ENCODE measurements at places on chromosomes 3 and 15. TPM values are rescaled to one million over a fixed set of nuclear protein-coding genes. Genes with fewer than 3 reads are reported as not detected.

DNA sequence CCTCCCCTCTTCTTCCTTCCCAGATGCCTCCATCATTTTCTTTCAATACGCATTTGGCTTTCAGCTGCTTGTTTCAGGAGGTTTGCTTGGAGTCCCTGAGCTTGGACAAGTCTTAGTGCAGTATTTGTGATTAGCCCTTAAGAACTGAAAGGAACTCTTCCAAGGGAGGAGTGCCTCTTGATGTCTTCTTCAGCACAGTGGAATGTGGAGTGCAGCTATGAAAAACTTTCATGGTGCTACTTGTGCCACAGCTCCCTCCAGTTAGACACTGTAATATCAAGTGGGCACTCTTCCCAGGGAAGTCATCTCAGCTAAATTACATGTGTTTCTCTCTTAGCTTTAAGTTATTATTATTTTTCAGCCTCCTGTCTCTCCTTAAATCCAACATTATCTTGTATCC is 173.1 kb downstream of the NECTIN3 start:
- DNase-seq, result no peak

- no peak for DNase-seq
These were observed 20.7 kb downstream of the PPP1R2 start for GRCh38 chr3:195522254-195523023.

The NGLY1 gene
- total RNA-seq, result 32.9 TPM

DNA sequence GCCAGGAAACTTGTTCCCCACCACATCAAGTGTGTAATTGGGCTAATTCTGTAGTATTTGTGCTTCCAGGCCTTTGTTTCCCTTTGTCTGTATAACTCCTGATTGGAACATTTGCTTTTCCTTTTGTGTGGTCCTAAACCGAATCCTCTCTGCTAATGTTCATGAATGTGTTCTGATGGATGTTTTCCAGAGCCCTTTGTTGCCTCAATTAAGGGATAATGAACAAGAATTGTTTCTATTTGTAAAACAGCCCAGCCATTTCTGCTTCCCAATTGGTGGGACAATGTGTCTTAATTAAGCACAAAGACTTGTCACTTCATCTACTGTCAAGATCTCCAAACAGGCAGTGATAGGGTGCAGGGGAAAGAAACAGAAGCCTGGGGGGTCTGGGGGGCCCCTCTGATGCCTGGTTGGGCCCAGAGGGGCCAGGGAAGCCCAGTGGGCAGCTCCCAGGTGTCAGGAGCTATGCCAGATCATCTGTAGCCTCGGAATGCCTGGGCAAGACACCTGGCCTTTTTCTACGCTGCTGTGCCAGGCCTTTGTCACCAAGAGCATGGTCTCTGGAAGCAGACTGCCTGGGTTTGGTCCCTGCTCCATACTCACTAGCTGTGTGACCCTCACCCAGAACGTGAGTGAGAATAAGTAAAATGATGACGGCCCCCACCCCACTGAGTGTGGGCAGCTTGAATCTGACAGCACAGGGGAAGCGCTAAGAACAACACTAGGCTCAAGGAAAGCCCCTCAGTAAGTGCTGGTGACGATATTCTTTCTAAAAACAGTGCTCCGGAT is 116.6 kb upstream of the PRR20G start:
- DNase-seq, result no peak

- DNase-seq, result no peak
These were observed 40.9 kb downstream of the ACAP2 start for GRCh38 chr3:195401943-195402342.

GRCh38 chr3:175421902-175422301 is 562.8 kb downstream of the NAALADL2 start:
- no peak for DNase-seq

- DNase-seq, result no peak
These were observed 81.8 kb downstream of the TP63 start for GRCh38 chr3:189712906-189713483.

The FSD2 gene
- total RNA-seq, result not detected

DNA sequence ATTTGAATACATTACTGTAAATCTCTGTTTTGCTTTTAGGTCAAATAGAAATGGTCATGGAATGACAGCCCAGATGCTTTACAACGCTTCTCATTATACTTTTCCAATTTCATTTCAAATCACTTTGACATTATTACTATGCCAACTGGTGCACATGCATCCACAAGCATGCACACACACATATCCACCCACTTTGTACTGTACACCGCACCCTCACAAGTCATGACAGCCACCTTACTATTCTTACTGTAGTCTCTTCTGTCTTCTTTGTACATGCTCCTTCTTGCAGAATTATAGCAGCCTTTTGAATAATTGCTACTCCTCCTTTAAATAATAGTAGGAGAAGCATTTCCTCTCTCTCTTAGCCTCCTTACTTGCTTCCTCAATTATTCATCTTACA is 1361.4 kb downstream of the ROBO1 start:
- DNase-seq, result no peak

DNA sequence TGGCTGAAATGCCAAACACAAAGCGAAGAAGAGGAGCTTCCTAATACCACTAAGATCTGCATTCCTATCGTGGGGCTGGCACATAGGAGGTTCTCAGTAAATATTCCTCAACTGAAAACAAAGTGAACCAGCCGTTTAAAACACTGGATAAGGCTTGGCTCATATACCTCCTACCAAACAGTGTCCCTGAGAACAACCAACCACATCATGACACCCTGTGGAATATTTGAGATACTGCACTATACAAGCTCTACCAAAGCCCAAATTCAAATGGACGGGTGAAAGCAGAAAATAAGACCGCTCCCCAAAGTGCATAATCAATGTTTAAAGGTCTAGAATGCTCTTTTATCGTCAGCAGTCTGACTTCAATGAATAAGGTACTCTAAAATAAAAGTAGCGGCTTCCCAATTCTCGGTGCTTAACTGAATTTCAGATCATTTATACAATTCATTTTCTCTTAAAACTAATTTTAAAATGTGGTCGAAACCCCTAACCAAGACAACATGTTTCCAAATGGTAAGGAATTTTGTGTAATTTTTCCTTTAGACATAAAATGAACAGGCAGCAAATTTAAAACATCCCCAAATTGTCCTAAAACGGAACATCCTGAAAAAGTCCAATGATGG is 425.8 kb downstream of the ERC2 start:
- DNase-seq, result no peak

- DNase-seq, result no peak
These were observed 124.9 kb upstream of the STRIT1 start for GRCh38 chr3:155418407-155418806.

The ZBED2 gene
- total RNA-seq, result not detected

DNA sequence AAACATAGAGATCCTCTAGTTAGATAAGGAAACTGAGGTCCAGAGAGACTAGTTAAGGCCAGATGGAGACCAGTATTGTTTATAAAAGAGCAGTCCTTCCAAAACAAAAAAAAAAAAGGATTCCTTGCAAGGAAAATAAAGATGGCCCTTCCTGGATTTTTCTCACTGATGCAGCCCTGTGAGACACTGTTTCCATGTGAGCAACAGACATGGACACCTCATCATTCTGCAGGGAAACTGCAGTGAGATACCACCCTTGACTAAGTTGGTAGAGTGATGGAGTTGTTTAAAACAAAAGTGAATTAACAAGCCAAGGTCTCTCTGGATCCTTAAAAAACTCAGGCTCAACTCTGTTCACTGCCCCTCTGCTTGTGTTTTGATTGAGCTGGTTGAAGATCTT is 65.6 kb upstream of the MYZAP start:
- DNase-seq, result no peak

The HGD gene
- total RNA-seq, result 112 TPM

DNA sequence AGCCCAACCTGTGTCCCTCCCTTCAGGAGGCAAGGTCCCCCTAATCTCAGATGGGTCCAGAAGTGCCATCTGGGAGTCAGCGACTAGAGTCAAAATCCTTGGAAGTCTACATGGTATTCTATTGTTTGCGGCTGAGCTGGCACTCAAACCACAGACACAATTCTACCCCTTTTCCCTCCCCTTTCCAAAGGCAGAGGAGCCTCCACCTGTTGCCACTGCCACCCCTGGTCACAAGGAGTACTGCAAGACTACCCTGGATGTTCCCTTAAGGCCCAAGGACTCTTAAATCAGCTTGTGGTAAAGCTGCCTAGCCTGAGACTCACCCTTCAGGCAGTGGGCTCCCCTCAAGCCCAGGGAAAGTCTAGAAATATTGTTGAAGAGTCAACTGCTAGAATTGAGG is 4.3 kb upstream of the OR5H6 start:
- no peak for DNase-seq

GRCh38 chr3:176916777-176917176 is 280.5 kb downstream of the TBL1XR1 start:
- no peak for DNase-seq

DNA sequence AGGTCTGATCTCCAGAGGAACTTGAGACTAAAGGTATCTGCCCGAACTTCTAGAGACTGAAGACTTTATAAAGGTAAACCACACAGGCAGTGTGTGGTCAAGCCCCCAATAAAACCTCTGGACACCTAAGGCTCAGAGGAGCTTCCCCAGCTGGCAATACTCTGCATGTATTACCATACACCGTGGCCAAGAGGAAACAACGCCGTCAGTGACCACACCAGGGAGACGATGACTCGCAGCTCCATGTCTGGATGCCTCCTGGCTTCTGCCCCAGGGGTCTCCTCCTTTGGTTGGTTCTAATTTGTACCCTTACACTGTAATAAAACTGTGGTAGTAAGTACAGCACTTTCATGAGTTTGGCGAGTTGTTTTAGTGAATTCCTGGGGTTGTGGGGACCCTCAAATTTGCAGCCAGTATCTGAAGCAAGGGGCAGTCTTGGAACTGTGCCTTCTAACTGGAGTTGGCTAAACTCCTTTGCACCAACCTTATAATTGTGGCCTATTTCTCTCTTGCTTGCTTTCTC is 32.1 kb upstream of the BCL2L10 start:
- DNase-seq, result no peak

The TMEM212 gene
- total RNA-seq, result not detected

The TICRR gene
- total RNA-seq, result 2.3 TPM

The TUSC7 gene
- not detected for total RNA-seq

DNA sequence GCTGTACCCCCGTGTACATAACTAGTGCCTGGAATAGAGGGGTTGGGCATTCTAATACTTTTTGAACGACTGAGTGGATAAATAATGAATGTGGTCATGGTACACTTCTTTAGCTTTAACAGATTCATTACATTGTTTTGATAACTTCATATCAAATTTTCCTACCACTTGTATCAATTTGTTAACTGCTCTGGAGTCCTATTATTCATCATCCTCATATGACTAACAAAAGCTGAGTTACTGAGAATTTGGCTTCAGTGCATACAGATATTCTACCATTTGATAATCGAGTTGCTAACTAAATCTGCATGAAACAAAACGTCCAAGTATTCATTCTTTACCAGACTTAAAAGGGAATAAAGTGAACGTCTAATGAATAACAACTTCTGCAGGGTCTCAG is 31.7 kb downstream of the FRMD5 start:
- no peak for DNase-seq

The CAV3 gene
- total RNA-seq, result not detected

The IL1RAP gene
- total RNA-seq, result 6.9 TPM

The ELL3 gene
- 84.1 TPM for total RNA-seq

The FOXB1 gene
- total RNA-seq, result not detected

- DNase-seq, result no peak
These were observed 891.4 kb downstream of the NTRK3 start for GRCh38 chr15:87365186-87365585.

The MUC20 gene
- total RNA-seq, result 104 TPM

- no peak for DNase-seq
These were observed 230.2 kb downstream of the P3H2 start for GRCh38 chr3:189890496-189890895.

The EAF2 gene
- 35.5 TPM for total RNA-seq

GRCh38 chr15:75591655-75592364 is 12.7 kb upstream of the PTPN9 start:
- no peak for DNase-seq

GRCh38 chr3:66554178-66554577 is 53.4 kb upstream of the LRIG1 start:
- no peak for DNase-seq

The PRTG gene
- total RNA-seq, result not detected

The SLC51B gene
- total RNA-seq, result 242 TPM

GRCh38 chr3:127997961-127998360 is 54.3 kb upstream of the SEC61A1 start:
- no peak for DNase-seq

The SLTM gene
- total RNA-seq, result 82.3 TPM

GRCh38 chr3:177827511-177828207 is 630.4 kb upstream of the TBL1XR1 start:
- DNase-seq, result peak; percentile 55

DNA sequence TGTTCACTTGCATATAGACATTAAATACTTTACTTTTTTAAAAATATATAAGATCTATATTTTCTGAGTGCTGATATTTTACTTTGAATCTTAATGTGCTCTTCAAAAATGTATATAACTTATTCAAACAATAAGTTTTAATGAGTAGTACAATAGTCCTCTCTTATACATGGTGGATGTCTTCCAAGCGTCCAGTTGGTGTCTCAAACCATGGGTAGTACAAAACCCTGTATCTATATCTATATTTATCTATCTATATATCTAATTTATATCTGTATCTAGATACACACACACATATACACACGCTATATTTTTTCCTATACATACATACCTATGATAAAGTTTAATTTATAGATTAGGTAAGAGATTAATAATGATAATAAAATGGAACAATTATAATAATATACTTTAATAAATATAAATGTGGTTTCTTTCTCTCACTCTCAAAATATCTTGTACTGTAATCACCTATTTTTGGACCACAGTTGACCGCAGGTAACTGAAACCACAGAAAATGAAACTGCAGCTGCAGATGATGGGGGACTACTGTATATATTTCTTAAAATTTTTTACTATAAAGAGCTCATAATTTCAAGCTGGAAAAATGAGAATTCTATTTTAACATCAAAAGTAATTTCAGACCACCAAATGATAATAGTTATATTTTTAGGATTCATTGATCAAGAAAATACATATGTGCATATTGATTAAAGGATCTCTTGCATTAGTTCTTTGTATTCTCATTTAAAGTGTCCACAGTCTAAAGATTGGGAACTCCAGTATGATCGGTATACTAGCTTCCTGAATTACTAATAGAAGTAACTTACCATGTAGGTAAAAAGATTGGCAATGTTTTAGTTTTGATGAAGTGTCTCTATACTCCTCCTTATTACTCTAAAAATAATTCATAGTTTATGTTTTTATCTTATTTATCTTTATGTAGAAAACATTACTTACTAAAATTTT is 215.1 kb upstream of the MLF1 start:
- no peak for DNase-seq

The C2CD4A gene
- 0.18 TPM for total RNA-seq
